ENCODE measurements at places on chromosomes 12 and 14. TPM values are rescaled to one million over a fixed set of nuclear protein-coding genes. Genes with fewer than 3 reads are reported as not detected.

DNA sequence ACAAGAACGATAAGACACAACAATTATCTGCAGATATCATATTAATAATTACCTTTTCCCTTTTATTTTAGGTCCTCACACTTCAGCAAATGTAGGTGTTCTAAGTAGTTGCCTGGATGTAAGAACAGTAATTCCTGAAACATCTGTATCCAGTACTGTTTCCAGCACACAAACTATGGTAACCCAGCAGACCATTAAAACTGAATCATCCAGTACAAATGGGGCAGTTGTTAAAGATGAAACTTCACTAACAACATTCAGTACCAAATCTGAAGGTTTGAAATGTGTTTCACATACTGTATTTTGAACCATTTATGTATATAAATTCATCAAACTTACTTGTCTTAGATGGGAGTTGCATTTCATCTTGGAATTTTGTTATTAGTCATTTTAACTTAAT, 31.0 kb downstream of the HCFC2 start:
- no peak overlapping the region for H3K4me3 ChIP-seq
- H3K36me3 ChIP-seq = no peaks in the 10 kb centered on the region
- peaks cover 10% of the 10 kb centered on the region for H3K4me1 ChIP-seq

GRCh38 chr12:124498275-124499189, 68.9 kb downstream of the NCOR2 start:
- H3K27ac ChIP-seq = no peak overlapping the region
- no peaks in the 10 kb centered on the region for H3K36me3 ChIP-seq
- no peaks in the 10 kb centered on the region for H3K27me3 ChIP-seq
- H3K4me3 ChIP-seq = no peak overlapping the region

- DNase-seq = no peak
- H3K36me3 ChIP-seq = peaks cover 10% of the 10 kb centered on the region
- no peak overlapping the region for H3K27ac ChIP-seq
- H3K27me3 ChIP-seq = no peaks in the 10 kb centered on the region
- H3K4me3 ChIP-seq = no peak overlapping the region
Measured at GRCh38 chr14:45073231-45073879, 10.6 kb upstream of the PRPF39 start.

GRCh38 chr14:65769151-65769550, 356.6 kb downstream of the FUT8 start:
- H3K4me1 ChIP-seq = no peaks in the 10 kb centered on the region
- no peak overlapping the region for H3K4me3 ChIP-seq
- H3K36me3 ChIP-seq = no peaks in the 10 kb centered on the region
- H3K27ac ChIP-seq = no peak overlapping the region
- no peaks in the 10 kb centered on the region for H3K27me3 ChIP-seq
- DNase-seq = no peak

- DNase-seq = no peak
- H3K4me3 ChIP-seq = no peak overlapping the region
- H3K36me3 ChIP-seq = no peaks in the 10 kb centered on the region
- H3K27me3 ChIP-seq = no peaks in the 10 kb centered on the region
- no peak overlapping the region for H3K27ac ChIP-seq
Measured at GRCh38 chr14:48771717-48772116, 814.5 kb downstream of the RPS29 start.

GRCh38 chr14:23722675-23723074, 86.5 kb downstream of the DHRS2 start:
- no peaks in the 10 kb centered on the region for H3K4me1 ChIP-seq
- no peak overlapping the region for H3K4me3 ChIP-seq
- no peaks in the 10 kb centered on the region for H3K36me3 ChIP-seq
- no peak overlapping the region for H3K27ac ChIP-seq
- H3K27me3 ChIP-seq = no peaks in the 10 kb centered on the region

DNA sequence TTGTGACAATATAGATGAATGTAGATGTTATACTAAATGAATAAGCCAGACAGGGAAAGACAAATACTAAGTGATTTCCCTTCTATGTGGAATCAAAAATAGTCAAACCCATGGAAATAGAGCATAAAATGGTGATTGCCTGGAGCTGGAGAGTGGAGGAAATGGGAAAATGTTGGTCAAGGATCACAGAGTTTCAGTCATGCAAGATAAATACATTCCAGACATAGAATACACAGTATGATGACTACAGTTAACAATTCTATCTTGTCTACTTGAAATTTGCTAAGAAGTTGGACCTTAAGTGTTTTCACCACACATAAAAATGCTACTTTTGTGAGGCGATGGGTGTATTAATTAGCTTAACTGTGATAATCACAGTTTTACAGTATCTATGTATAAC, 1182.7 kb downstream of the AACS start:
- H3K27ac ChIP-seq = no peak overlapping the region
- no peak for DNase-seq
- H3K27me3 ChIP-seq = no peaks in the 10 kb centered on the region
- no peaks in the 10 kb centered on the region for H3K36me3 ChIP-seq
- no peak overlapping the region for H3K4me3 ChIP-seq

- peak overlapping the region; percentile 90 for H3K4me3 ChIP-seq
- no peaks in the 10 kb centered on the region for H3K36me3 ChIP-seq
- DNase-seq = no peak
- no peaks in the 10 kb centered on the region for H3K4me1 ChIP-seq
- H3K27ac ChIP-seq = no peak overlapping the region
Measured at GRCh38 chr12:118102609-118103008, 1.2 kb downstream of the VSIG10 start.

GRCh38 chr14:75650253-75651058, 10.2 kb downstream of the ERG28 start:
- no peak overlapping the region for H3K27ac ChIP-seq
- no peak for DNase-seq
- H3K4me1 ChIP-seq = no peaks in the 10 kb centered on the region
- H3K27me3 ChIP-seq = no peaks in the 10 kb centered on the region

GRCh38 chr12:29544428-29545101, 47.1 kb upstream of the OVCH1 start:
- no peaks in the 10 kb centered on the region for H3K36me3 ChIP-seq
- no peaks in the 10 kb centered on the region for H3K27me3 ChIP-seq
- DNase-seq = no peak
- no peak overlapping the region for H3K4me3 ChIP-seq
- no peak overlapping the region for H3K27ac ChIP-seq

GRCh38 chr12:124392667-124393413, 97.9 kb downstream of the RFLNA start:
- H3K4me3 ChIP-seq = no peak overlapping the region
- no peaks in the 10 kb centered on the region for H3K36me3 ChIP-seq
- DNase-seq = peak; percentile 55
- peaks cover 13% of the 10 kb centered on the region for H3K27me3 ChIP-seq
- peaks cover 20% of the 10 kb centered on the region for H3K4me1 ChIP-seq

GRCh38 chr12:94831081-94831751, 172.3 kb downstream of the NDUFA12 start:
- H3K4me1 ChIP-seq = peaks cover 16% of the 10 kb centered on the region
- no peak overlapping the region for H3K4me3 ChIP-seq
- H3K36me3 ChIP-seq = no peaks in the 10 kb centered on the region
- no peak for DNase-seq

- no peak for DNase-seq
- H3K4me1 ChIP-seq = no peaks in the 10 kb centered on the region
- H3K27ac ChIP-seq = no peak overlapping the region
- H3K36me3 ChIP-seq = no peaks in the 10 kb centered on the region
- H3K4me3 ChIP-seq = no peak overlapping the region
Measured at GRCh38 chr12:88361493-88361892, 218.8 kb downstream of the KITLG start.

GRCh38 chr14:25118671-25119070, 68.7 kb upstream of the STXBP6 start:
- H3K4me1 ChIP-seq = no peaks in the 10 kb centered on the region
- H3K27me3 ChIP-seq = no peaks in the 10 kb centered on the region
- H3K4me3 ChIP-seq = no peak overlapping the region

- no peak overlapping the region for H3K4me3 ChIP-seq
- no peaks in the 10 kb centered on the region for H3K36me3 ChIP-seq
- H3K4me1 ChIP-seq = peaks cover 11% of the 10 kb centered on the region
- no peak overlapping the region for H3K27ac ChIP-seq
- no peaks in the 10 kb centered on the region for H3K27me3 ChIP-seq
Measured at GRCh38 chr14:32707742-32708500, 230.8 kb upstream of the NPAS3 start.

DNA sequence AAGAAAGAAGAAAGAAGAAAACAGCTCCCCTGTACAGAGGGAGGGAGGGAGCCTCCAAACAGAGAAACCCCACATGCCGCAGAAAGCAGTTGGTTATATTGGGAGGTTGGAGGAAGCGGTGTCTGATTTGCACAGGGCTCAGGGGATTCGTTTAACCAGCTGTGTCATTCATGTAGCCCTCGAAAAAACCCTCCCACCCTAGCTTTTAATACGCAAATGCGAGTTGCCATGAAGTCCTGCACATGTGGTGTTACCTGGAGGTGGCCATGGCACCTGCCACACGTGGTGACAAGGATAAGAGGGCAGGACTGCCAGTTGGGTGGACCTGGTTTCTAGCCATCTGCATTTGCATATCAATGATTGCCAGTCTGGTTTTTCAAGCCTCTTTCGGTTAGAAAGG, 40.9 kb downstream of the TMEM30B start:
- no peak overlapping the region for H3K4me3 ChIP-seq
- no peaks in the 10 kb centered on the region for H3K27me3 ChIP-seq
- H3K27ac ChIP-seq = no peak overlapping the region
- DNase-seq = no peak
- H3K4me1 ChIP-seq = no peaks in the 10 kb centered on the region

DNA sequence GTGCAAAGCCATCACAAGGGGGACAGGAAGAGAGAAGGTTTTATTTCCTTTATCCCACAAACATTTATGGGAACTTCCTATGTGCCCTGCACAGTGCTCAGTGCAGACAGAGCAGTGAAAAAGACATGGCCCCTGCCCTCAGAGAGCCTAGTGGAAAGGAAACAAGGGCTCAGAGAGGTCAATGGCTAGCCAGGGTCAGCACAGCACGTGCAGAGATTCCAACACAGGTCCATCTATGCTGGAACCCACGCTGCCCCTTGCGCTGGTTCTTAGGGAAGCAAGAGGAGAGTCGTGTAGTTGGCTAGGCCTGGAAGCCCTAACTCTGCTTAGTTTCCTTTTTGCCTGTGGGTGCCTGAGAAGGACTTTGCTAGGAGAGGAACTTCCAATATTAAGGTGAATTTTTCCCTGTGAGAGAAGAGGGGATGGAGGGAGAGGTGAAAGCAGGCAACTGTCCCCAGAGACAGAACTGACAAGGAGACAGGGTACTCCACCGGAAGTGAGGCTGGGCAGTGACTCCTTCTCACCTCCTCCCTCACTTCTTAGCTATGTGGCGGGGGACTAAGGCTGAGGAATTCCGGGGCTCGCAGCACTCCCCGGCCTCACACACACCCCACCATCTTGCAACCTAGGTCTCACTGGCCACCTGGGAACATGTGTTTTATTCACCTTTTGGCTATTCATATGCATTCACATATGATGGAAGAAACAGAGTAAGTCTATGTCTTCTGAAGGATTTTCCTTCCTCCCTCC, 12.1 kb upstream of the GPX2 start:
- H3K4me1 ChIP-seq = no peaks in the 10 kb centered on the region
- no peak overlapping the region for H3K4me3 ChIP-seq
- H3K27me3 ChIP-seq = no peaks in the 10 kb centered on the region
- H3K27ac ChIP-seq = no peak overlapping the region

GRCh38 chr12:47762850-47763465, 4.3 kb upstream of the RAPGEF3 start:
- no peaks in the 10 kb centered on the region for H3K36me3 ChIP-seq
- H3K27me3 ChIP-seq = peaks cover 14% of the 10 kb centered on the region
- H3K4me1 ChIP-seq = peaks cover 8% of the 10 kb centered on the region
- H3K27ac ChIP-seq = no peak overlapping the region

DNA sequence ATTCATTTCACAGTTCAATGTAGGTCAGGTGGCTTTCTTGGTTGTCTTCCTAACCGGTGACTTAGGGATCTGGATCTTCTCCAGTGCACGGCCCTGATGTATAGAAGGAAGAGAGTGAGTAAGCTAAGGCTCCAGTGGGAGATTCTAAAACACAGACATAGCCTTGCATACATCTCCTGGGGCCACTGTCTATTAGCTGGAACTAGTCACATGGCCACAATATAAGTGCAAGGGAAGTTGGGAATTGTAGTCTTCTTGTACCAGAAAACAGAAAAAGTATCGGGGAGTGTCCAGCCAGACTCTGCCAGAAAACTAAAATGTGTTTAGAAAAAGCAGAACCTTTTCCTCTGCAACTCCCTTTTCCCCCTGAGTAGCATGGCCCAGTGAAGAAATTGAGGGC, 531.6 kb downstream of the VRK1 start:
- no peak overlapping the region for H3K27ac ChIP-seq
- H3K4me3 ChIP-seq = no peak overlapping the region
- H3K4me1 ChIP-seq = no peaks in the 10 kb centered on the region
- DNase-seq = no peak
- no peaks in the 10 kb centered on the region for H3K36me3 ChIP-seq

GRCh38 chr14:50820786-50821509, 10.0 kb downstream of the NIN start:
- peaks cover 7% of the 10 kb centered on the region for H3K4me1 ChIP-seq
- no peak for DNase-seq
- no peaks in the 10 kb centered on the region for H3K27me3 ChIP-seq
- no peaks in the 10 kb centered on the region for H3K36me3 ChIP-seq
- H3K27ac ChIP-seq = no peak overlapping the region

GRCh38 chr12:68509242-68509641, 101.5 kb upstream of the RAP1B start:
- H3K27ac ChIP-seq = no peak overlapping the region
- DNase-seq = no peak
- no peak overlapping the region for H3K4me3 ChIP-seq
- no peaks in the 10 kb centered on the region for H3K4me1 ChIP-seq

DNA sequence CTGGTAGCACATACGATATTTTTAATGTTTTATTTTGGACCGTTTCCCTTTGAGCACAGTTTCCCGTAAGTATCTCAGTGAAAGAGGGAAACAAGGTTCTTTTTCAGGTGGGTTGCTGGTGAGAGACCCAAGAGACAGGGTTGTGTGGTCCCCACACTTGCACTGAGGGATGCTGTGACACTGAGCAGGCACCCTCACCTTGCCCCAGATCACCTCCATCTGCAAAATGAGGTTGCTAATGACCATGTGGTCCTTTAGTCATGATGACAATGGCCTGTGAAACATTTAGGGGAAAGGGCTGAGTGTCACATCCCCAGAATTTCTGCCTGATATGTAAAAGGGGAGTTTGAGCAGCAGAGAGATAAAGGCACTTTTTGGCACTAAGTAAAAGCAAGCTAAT, 4.3 kb downstream of the CCND2 start:
- no peak for DNase-seq
- H3K4me1 ChIP-seq = peaks cover 18% of the 10 kb centered on the region
- H3K27me3 ChIP-seq = peaks cover 39% of the 10 kb centered on the region

Gene IFI27
- 0.69 TPM for total RNA-seq

Gene CELA1
- not detected for total RNA-seq

Gene WNT1
- not detected for total RNA-seq

Gene DERA
- total RNA-seq = 91.2 TPM

Data from neural progenitor cell (in vitro differentiated cells).